ENCODE measurements at places on chromosomes 11 and 22. TPM values are rescaled to one million over a fixed set of nuclear protein-coding genes. Genes with fewer than 3 reads are reported as not detected.

GRCh38 chr11:22677153-22677903, 10.9 kb downstream of the GAS2 start:
- DNase-seq = no peak
- H3K27ac ChIP-seq = no peak overlapping the region
- H3K4me1 ChIP-seq = no peaks in the 10 kb centered on the region
- no peaks in the 10 kb centered on the region for H3K36me3 ChIP-seq
- H3K27me3 ChIP-seq = no peaks in the 10 kb centered on the region
- no peak overlapping the region for H3K4me3 ChIP-seq

- H3K36me3 ChIP-seq = no peaks in the 10 kb centered on the region
- no peaks in the 10 kb centered on the region for H3K27me3 ChIP-seq
- H3K4me3 ChIP-seq = no peak overlapping the region
- no peak overlapping the region for H3K27ac ChIP-seq
- H3K4me1 ChIP-seq = no peaks in the 10 kb centered on the region
Observed at GRCh38 chr11:71421392-71421950, 26.7 kb downstream of the DHCR7 start.

- H3K27ac ChIP-seq = no peak overlapping the region
- no peaks in the 10 kb centered on the region for H3K27me3 ChIP-seq
- peaks cover 11% of the 10 kb centered on the region for H3K4me1 ChIP-seq
- DNase-seq = no peak
Observed at GRCh38 chr11:63508009-63508408, 2.1 kb downstream of the LGALS12 start.

DNA sequence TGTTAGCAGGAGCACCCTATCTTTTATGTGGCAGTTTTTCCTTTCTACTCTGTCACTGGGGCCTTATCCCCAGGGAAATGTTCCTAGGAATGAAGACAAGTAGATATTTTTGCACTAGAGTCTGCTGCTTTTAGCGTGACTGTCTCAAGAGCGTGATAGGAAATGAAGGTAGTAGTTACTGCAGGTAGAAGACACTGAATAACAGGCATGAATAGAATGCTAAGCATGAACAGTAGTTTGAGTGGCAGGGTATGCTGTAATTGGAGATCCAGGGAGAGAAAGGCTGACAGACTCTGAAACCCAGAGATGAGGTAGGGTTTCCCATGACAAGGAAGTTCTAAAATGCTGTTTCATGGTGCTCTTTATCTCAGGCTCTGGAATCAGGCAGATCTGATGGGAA, 475.1 kb downstream of the NELL1 start:
- no peaks in the 10 kb centered on the region for H3K36me3 ChIP-seq
- no peaks in the 10 kb centered on the region for H3K4me1 ChIP-seq
- no peak for DNase-seq
- H3K27ac ChIP-seq = no peak overlapping the region
- no peaks in the 10 kb centered on the region for H3K27me3 ChIP-seq

- no peak overlapping the region for H3K27ac ChIP-seq
- H3K4me1 ChIP-seq = peaks cover 2% of the 10 kb centered on the region
- H3K36me3 ChIP-seq = no peaks in the 10 kb centered on the region
- DNase-seq = no peak
- no peak overlapping the region for H3K4me3 ChIP-seq
Observed at GRCh38 chr11:47611348-47611794, 17.2 kb upstream of the C1QTNF4 start.

GRCh38 chr11:118434553-118435289, 1.6 kb upstream of the KMT2A start:
- peaks cover 21% of the 10 kb centered on the region for H3K4me1 ChIP-seq
- H3K36me3 ChIP-seq = no peaks in the 10 kb centered on the region
- peak overlapping the region; percentile 94 for H3K4me3 ChIP-seq
- peak overlapping the region; percentile 98 for H3K27ac ChIP-seq

GRCh38 chr11:57476757-57477506, 16.6 kb downstream of the RTN4RL2 start:
- peaks cover 36% of the 10 kb centered on the region for H3K4me1 ChIP-seq
- peak overlapping the region; percentile 46 for H3K4me3 ChIP-seq
- H3K27me3 ChIP-seq = no peaks in the 10 kb centered on the region
- DNase-seq = no peak
- H3K27ac ChIP-seq = no peak overlapping the region

The TCN2 gene
- total RNA-seq = 0.52 TPM

GRCh38 chr11:103987629-103988594, 48.5 kb upstream of the DDI1 start:
- H3K27me3 ChIP-seq = no peaks in the 10 kb centered on the region
- no peak overlapping the region for H3K27ac ChIP-seq
- DNase-seq = no peak
- H3K4me1 ChIP-seq = no peaks in the 10 kb centered on the region

DNA sequence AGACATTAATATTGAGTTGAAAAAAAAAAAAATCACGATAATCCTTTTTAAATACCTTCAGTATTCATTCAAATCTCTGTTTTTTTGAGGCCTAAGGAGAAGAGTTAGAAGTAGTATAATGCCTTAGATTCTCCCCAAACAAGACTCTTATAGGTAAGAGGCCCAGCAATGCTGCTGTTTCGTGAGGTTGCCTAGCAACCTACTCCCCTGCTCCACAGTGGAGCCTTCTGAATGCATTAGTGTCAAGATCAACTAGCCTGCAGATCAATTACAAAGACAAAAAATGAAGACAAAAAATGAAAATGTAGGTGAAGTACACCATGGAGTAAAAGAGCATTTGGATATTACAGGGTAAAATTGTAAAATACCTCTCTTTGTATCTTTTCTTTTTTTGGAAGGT, 229.8 kb upstream of the LUZP2 start:
- no peak overlapping the region for H3K4me3 ChIP-seq
- H3K27me3 ChIP-seq = no peaks in the 10 kb centered on the region
- no peaks in the 10 kb centered on the region for H3K36me3 ChIP-seq
- H3K4me1 ChIP-seq = no peaks in the 10 kb centered on the region
- no peak overlapping the region for H3K27ac ChIP-seq

GRCh38 chr11:44192462-44193100, 97.1 kb downstream of the EXT2 start:
- H3K4me3 ChIP-seq = no peak overlapping the region
- H3K4me1 ChIP-seq = no peaks in the 10 kb centered on the region
- no peak overlapping the region for H3K27ac ChIP-seq

DNA sequence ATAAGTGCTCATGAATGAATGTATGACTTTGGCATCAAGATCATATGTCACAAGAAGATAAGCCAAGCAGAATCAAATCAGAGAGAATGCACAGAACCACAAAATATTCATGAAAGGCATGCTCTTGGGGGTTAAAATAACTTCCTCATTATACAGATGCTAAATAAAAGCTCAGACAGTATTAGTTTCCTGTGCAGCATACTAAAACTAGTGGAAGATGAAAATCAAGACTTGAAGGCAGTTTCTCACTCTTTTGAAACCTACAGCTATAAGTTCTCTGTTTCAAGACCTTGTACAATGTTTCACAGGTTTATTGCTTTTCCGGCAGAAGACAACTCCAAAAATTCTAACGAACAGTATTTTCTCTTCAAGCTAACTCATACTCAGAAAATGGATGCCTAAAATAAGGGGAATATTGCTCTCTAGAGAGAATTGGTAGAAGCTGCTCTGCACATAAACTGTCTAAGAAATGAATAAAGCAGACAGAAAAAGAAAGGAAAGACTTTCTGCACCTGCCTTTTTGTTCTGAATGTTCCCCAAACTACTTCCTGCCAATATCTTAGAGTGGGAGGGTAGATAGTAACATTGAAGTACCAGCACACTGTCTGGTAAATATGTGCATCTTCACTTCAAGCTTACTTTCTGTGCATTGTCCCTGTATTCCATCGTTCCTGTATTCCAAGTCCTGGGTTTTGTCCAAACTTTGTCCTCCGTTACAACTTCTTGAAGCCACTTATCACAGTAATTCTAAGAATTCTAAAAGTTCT, 639.4 kb upstream of the FAT3 start:
- H3K4me3 ChIP-seq = no peak overlapping the region
- no peaks in the 10 kb centered on the region for H3K4me1 ChIP-seq
- no peak overlapping the region for H3K27ac ChIP-seq
- no peaks in the 10 kb centered on the region for H3K36me3 ChIP-seq
- no peak for DNase-seq
- H3K27me3 ChIP-seq = no peaks in the 10 kb centered on the region

DNA sequence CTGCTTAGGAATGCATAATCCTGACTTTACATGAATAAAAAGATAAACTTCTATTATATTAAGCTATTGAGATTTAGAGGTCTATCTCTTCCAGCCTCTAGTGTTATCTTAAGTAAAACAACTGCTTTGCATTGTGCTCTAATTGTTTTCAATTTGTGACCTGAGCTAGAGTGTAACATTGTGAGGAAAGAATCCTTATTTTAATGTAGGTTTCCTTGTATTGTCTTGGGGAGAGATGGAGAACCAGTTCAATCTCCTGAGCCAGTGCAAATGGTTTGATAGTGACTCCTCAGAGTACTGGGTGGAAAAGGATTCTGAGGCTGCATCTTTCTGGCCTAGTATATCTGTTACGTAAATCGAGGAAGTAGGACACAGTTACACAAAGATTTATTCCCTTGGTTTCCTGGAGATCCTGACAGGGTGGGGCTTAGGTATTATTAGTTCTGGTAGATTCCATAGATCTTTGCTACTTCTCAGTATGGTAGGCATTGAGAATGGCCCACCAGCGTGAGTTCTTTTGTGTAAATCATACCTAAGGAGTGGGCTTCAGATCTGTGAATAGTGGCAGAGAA, 683.5 kb upstream of the CCDC179 start:
- no peaks in the 10 kb centered on the region for H3K27me3 ChIP-seq
- no peaks in the 10 kb centered on the region for H3K36me3 ChIP-seq
- no peak for DNase-seq
- H3K27ac ChIP-seq = no peak overlapping the region
- no peak overlapping the region for H3K4me3 ChIP-seq
- no peaks in the 10 kb centered on the region for H3K4me1 ChIP-seq

DNA sequence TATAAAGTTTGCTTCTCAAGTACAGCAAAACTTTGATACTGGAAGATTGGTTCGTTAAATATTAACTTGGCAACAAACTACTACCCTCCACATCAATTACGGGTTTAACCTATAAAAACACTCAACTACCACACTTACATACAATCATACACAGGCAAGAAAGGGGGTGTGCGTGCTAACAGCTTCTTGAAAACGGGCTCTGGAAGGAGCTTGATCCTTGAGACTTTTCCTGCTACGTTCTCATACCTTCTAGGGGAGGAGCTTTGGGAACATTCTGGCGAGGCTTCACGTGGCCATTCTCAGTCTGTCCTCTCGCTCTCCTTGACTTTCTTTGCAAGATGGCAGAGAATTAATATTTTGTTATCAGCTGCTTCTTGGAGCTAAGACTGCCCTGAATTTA, 6.8 kb upstream of the ESAM start:
- H3K36me3 ChIP-seq = peaks cover 13% of the 10 kb centered on the region
- no peak overlapping the region for H3K27ac ChIP-seq
- H3K27me3 ChIP-seq = no peaks in the 10 kb centered on the region
- DNase-seq = no peak

The PGM2L1 gene
- total RNA-seq = 10.2 TPM

- no peak for DNase-seq
- H3K4me3 ChIP-seq = no peak overlapping the region
- no peaks in the 10 kb centered on the region for H3K4me1 ChIP-seq
- peaks cover 8% of the 10 kb centered on the region for H3K36me3 ChIP-seq
Observed at GRCh38 chr11:876545-876944, 33.9 kb downstream of the TSPAN4 start.

GRCh38 chr11:111186308-111186915, 59.1 kb upstream of the POU2AF2 start:
- H3K27me3 ChIP-seq = no peaks in the 10 kb centered on the region
- H3K36me3 ChIP-seq = no peaks in the 10 kb centered on the region
- no peak overlapping the region for H3K4me3 ChIP-seq
- H3K27ac ChIP-seq = no peak overlapping the region
- DNase-seq = no peak

DNA sequence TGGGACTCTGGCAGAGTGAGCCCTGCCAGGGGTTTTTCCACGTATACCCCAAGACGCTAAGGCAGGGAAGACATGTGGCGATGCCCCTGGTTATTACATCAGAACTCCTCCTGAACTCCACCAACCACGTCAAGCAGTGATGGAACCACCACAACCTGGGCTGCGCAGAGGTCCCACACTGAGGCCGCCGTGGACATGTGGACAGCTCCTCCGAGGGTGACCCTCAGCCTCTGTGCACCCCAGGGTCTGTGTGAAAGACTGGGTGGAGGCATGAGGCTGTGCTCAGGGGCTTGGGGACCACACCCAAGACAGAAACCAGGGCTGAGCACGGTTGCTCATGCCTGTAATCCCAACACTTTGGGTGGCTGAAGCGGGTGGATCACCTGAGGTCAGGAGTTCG, 52.2 kb downstream of the TRMU start:
- H3K27me3 ChIP-seq = no peaks in the 10 kb centered on the region
- no peaks in the 10 kb centered on the region for H3K4me1 ChIP-seq
- DNase-seq = no peak
- H3K36me3 ChIP-seq = no peaks in the 10 kb centered on the region
- H3K27ac ChIP-seq = no peak overlapping the region
- no peak overlapping the region for H3K4me3 ChIP-seq

The DEFB131B gene
- total RNA-seq = not detected

DNA sequence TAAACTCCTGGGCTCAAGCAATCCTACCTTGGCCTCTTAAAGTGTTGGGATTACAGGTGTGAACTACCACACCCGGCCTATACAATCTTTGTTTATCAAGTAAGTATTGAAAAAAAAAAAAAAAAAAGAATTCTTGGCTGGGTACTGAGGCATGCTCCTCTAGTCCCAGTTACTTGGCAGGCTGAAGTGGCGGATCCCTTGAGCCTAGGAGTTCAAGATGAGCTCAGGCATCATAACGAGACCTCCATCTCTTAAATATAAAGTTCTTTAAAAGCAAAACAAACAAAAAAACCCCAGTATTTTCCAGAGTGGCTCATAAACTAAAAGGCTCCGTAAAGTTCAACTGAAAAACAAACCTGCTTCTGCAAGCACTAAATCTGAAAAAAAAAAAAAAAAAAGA, 50.3 kb upstream of the GAB2 start:
- H3K4me1 ChIP-seq = peaks cover 11% of the 10 kb centered on the region
- no peak overlapping the region for H3K27ac ChIP-seq
- no peaks in the 10 kb centered on the region for H3K27me3 ChIP-seq
- no peak for DNase-seq
- H3K4me3 ChIP-seq = no peak overlapping the region

- no peak for DNase-seq
- H3K27ac ChIP-seq = no peak overlapping the region
- H3K27me3 ChIP-seq = no peaks in the 10 kb centered on the region
- H3K4me3 ChIP-seq = no peak overlapping the region
- no peaks in the 10 kb centered on the region for H3K36me3 ChIP-seq
Observed at GRCh38 chr11:70622091-70622490, 223.8 kb downstream of the CTTN start.

DNA sequence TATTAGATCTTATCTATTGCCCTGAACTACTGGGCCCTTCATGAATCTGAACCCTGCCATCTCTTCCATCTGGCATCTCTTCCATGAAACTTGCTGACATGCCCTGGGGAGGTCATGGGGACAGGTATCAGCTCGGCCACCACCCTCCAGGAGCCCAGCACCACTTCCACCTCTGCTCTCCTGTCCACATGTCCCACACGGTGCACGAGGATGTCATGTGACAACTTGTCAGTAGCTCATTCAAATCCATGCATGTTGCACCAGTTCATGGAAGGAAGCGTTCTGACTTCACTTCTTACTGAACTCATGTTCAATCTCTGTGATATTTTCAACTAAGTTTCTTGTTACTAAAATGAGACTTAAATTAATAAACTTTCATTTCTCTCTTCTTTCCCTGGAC, 16.6 kb downstream of the YPEL1 start:
- H3K4me1 ChIP-seq = no peaks in the 10 kb centered on the region
- H3K27ac ChIP-seq = no peak overlapping the region
- DNase-seq = no peak
- no peak overlapping the region for H3K4me3 ChIP-seq

Measured in CD4-positive, alpha-beta T cell (primary cell).